Type B pancreatic cell (in vitro differentiated cells): ENCODE measurements at places on chromosomes 7 and 10. TPM values are rescaled to one million over a fixed set of nuclear protein-coding genes. Genes with fewer than 3 reads are reported as not detected.

CHN2 gene
- 19.7 and 34.0 TPM in 2 replicates for total RNA-seq

CHST15 gene
- 22.9 and 56.2 TPM in 2 replicates for total RNA-seq

MUC3A gene
- 8.2 and 23.5 TPM in 2 replicates for total RNA-seq

MRLN gene
- total RNA-seq: 0.75 and 1.3 TPM in 2 replicates

CFAP58 gene
- 0.24 and 0.34 TPM in 2 replicates for total RNA-seq

PLXDC2 gene
- total RNA-seq: 79.2 and 83.4 TPM in 2 replicates

EPHB4 gene
- 69.3 and 78.4 TPM in 2 replicates for total RNA-seq

LRMDA gene
- total RNA-seq: 0.62 and 2.0 TPM in 2 replicates

AGR2 gene
- 116 and 179 TPM in 2 replicates for total RNA-seq

SPDYE9 gene
- not detected in 2 replicates for total RNA-seq

ASB10 gene
- total RNA-seq: not detected in 2 replicates

ZSCAN25 gene
- total RNA-seq: 22.9 and 25.4 TPM in 2 replicates

TMEM225B gene
- total RNA-seq: 0.36 and 0.82 TPM in 2 replicates

APBB1IP gene
- 0.12 and 0.48 TPM in 2 replicates for total RNA-seq

TRIL gene
- 3.9 and 42.9 TPM in 2 replicates for total RNA-seq

NKX1-2 gene
- total RNA-seq: 0.29 and 0.48 TPM in 2 replicates

PCGF5 gene
- total RNA-seq: 12.0 and 14.7 TPM in 2 replicates

MEOX2 gene
- total RNA-seq: 3.0 TPM in 1 of 2 replicates, not detected in the other

TMEM176B gene
- 72.9 and 98.5 TPM in 2 replicates for total RNA-seq

TMEM130 gene
- 0.17 and 1.2 TPM in 2 replicates for total RNA-seq

CASP7 gene
- 27.5 and 37.8 TPM in 2 replicates for total RNA-seq

TRPV5 gene
- not detected in 2 replicates for total RNA-seq

OPN4 gene
- not detected in 2 replicates for total RNA-seq

TAS2R41 gene
- total RNA-seq: not detected in 2 replicates

SPDYE8 gene
- total RNA-seq: not detected in 2 replicates

GNAT3 gene
- 0.70 and 0.81 TPM in 2 replicates for total RNA-seq

OR6B1 gene
- total RNA-seq: not detected in 2 replicates

ANKRD1 gene
- total RNA-seq: 2.1 and 3.3 TPM in 2 replicates

SPDYE11 gene
- total RNA-seq: not detected in 2 replicates
